ENCODE measurements at places on chromosomes 6 and 20.

DNA sequence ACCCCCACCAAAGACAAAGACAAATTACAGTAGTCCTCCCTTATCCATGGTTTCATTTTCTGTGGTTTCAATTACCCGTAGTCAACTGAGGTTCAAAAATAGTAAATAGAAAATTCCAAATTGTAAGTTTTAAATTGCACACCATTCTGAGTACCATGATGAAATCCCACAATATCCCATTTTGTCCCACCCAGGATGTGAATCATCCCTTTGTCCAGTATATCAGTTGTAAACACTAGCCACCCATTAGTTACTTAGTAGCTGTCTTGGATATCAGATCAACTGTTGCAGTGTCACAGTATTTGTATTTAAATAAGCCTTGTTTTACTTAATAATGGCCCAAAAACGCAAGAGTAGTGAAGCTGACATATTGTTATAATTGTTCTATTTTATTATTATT is 364.0 kb upstream of the ARID1B start:
- no peak for DNase-seq

DNA sequence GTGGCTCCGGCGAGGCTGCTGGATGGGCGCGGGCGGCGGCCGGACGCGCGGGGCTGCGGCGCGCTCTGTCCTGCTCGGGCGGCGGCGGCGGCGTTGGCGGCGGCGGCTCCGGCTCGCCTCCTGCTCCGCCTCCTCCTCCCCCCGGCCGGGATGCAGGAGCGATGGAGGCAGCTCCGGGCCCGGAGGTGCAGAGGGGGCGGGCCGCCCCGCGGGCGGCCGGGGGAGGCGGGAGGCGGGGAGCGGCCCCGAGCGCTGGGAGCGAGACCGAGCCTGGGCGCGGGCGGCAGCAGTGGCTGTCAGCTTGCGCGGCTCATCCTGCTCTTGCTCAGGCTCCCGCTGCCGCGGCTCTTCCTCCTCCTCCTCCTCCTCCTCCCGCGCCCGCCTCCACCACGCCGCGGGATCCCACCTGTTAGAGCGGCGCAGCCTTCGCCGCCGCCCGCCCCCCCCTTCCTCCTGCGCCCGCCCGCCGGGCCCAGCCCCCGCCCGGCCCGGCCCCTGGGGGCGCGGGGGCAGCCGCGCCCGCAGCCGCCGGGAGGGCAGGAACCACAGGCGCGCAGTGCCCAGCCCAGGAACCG is at the start of gene NOL4L:
TSS of gene NOL4L (minus strand) at position 323 of the 575 bp plus-strand sequence. CDS start 443 bp downstream, outside the sequence.
- DNase-seq = peak; percentile 60

- no peak for DNase-seq
Observed at GRCh38 chr20:7220755-7221154, 453.3 kb downstream of the BMP2 start.

GRCh38 chr6:166365221-166365620 is 17.5 kb downstream of the MPC1 start:
- DNase-seq = no peak

DNA sequence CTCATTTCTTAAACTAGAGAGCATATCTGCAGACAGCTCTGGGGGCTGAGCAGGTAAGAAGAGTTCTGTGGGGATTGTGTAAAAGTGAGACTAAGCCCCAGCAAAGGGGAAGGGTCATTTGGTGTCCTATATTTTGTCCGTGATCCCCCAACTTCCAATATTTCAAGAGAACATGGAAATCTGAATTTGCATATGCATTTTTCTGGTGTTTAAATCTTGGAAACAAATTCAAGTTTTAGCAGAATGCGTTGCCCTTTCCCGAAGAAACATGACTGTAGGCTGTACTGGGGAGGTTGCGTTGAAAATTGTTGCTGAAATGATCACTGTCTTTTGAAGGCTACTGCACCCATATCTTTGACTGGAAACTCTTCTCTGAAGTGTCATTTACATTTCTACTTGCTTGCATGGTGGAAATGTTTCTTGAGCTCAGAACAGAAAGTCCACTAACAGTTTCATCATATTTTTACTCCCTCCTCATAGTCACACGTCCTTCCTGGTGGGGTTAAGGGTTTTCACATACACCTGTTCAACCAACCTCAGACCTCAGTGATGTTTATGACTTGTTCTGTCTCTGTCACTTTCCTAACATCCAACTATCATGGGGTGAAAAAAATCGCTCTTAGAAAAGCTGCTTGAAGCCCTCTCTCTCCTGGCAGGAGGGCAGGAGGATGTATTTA is 140.3 kb downstream of the BCAS1 start:
- peak; percentile 61 for DNase-seq

DNA sequence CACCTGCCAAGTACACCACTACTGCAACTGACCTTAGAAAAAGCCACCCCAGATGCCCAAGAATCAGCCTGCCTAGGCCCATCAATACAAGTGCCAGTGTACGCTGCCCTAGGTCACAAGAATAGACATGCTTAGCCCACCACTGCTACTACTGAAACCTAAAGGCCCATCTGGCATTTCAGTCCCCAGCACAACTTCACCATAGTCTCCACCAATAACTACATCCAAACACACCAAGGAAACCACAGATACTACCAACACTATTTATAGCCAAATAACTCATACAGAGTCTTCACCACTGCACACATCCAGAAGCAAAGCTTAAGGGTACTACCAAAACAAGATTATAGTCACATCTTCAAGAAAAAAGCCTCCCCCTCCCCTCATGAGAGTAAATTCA is 28.2 kb downstream of the TREML4 start:
- peak; percentile 33 for DNase-seq

DNA sequence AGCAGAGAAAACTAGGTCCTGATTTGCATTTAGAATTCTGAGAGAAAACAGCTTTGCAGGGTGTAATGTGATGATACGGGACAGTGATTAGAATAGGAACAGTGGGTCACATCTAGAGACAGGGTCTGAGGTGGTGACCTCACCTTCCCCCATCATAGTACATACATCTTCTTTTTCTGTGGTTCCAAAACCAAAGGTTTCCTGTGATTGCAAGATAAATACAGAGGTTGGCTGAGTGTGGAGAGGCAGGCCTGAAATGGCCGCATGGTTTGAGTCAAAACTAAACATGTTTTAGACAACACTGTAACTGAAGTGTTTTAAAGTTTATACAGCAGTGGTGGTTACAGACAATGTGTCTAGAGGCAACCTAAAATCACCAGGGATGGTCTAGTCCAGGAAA is 10.4 kb upstream of the NT5DC1 start:
- DNase-seq = peak; percentile 35

DNA sequence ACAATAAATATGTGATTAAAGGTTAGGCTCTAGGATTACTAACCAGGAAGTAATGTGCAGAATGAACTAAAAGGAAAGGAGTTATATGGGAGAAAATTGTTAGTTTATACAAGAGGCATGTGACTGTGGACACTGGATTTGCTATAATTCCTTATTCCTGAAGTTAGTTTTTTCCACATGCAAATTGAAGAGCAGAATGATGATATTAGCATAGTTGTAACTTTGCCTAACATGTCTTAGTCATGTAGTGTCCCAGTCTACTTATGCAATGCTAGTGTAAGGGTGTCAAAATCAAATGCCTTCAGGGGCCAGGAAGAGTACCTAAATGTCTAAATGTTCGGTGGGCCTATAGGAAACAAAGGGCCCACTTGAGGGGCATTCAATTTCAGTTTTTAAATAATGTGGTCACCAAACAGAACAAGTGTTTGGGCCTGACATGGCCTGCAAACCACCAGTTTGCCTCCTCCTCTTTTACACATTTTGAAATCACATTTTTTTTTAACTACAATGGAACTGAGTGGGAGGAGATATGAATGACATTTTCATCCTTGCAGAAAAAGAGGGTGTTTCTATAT is 28.0 kb upstream of the CEP85L start:
- DNase-seq = no peak

- DNase-seq = no peak
Observed at GRCh38 chr20:47212606-47213207, 143.8 kb downstream of the ZMYND8 start.

Measured in GM13977 (cell line).